ENCODE measurements at places on chromosomes 7 and 10.

- no peak for DNase-seq
Observed at GRCh38 chr7:29865526-29865925, 59.2 kb downstream of the WIPF3 start.

DNA sequence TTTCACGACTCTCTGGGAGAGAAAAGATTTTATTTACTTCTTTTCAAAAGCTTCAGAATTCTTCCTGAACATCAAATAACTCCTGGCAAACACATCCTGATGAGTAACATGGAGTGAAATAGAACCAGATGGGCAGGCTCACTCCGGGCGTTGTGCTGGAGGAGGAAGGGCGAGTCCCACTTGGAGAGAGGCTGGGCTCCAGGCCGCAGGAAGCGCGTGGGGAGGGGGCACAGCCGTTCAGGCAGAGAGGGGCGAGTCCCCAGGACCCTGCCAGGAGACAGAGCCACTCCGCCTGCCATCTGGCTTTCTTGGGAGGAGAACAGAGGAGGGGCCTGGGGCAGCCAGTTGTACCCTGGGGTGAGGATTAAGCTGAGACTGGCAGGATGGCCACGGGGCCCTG, 265.9 kb upstream of the ZMIZ1 start:
- no peak for DNase-seq

DNA sequence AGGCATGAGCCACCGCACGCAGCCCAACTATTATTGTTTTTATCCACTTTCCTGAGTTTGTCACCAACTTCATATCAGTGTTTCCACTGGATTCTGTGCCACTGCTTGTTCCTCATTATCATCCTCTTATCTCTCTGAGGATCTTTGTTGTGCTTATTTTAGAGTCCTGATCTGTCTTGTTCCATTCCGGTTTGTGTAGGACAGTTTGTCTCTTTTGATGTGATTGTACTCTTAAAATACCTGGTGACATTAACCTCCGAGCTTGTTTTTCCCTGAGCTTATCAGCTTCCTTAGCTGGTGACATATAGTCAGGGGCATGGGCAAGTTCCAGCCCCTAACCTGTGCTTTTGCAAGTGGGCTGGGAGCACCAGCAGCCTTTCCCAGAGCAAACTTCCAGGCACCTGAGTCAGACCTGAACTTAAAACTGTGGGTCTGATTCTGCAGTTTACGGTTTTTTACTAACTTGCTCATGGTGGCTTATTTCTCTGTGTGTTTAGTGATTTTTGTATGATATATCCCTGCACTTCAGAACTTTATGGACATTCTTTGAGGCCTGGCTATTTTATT, 23.1 kb upstream of the FMC1 start:
- no peak for DNase-seq

DNA sequence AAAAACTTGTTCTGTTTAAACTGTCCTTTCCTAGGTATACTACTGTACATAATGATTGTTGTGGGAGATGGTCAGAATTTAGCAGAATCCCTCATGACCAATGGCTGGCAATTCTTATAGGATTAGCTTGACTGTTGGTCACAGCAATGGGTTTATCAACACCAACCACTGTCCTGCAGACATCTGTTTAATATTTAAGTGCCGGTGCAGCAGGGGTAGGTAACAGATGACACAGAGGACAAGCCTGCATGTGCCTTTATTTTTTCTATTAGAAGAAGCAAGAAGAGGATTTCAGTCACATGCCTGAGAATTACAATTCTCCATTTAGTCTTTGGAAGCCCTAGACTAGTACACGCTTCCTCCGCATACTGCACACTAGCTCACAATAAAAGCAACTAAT, 48.4 kb downstream of the CCDC6 start:
- no peak for DNase-seq

Measured in stimulated activated CD8-positive, alpha-beta memory T cell treated with anti-CD3 and anti-CD28 coated beads, Interleukin-2, amount 100 ng/mL, for 1 hour (primary cell).